ENCODE measurements at places on chromosomes 5 and 9.

DNA sequence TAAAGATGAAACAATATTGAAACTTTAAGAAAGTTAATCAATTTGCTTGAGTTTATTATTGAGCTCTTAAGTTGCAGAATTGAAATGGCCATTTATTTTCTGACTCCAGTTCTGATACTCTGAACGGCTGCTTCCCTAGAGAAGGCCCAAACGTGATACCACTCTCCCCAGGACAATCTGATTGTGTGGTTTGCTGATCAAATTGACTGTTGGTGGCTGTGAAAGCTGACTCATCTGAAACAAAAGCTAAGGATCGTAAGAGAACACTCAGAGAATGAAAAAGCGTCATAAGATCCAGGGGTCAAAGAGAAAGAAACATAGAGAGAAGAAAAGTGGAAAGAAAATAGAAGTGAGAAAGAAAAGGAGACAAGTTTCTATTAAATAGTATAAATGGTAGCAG, 147.2 kb downstream of the IZUMO3 start:
- no peak for DNase-seq

GRCh38 chr5:32342656-32343055, 29.9 kb upstream of the MTMR12 start:
- DNase-seq: no peak

DNA sequence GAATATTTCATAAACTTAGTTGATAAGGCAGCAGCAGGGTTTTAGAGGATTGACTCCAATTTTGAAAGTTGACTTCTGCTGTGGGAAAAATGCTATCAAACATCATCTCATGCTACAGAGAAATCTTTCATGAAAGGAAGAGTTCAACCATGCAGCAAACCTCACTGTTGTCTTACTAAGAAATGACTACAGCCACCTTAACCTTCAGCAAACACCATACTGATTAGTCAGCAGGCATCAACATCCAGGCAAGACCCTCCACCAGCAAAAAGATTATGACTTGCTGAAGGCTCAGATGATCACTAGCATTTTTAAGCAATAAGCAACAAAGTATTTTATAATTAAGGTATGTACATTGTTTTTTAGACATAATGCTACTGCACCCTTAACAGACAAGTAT, 7.6 kb downstream of the TMEM174 start:
- DNase-seq: no peak

DNA sequence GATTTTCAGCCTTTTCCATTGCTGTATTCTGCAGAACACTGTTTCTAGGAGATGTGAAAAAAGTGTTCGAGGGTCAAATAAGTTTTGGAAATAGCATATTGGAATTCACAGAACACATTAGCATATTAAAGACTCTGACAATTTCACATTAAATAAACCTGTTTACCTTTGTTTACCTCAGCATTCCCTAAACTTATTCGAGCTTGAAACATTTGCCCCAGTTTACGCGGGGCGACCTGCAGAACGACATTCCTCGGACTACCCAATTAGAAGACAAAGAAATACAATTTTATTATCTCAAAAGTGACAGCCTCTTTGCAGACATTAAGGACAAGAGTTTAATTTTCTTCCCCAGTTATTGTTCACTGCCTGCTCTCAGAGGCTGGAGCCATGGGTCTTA, 110.3 kb upstream of the NFIB start:
- no peak for DNase-seq

- DNase-seq: no peak
Measured at GRCh38 chr9:38355517-38356120, 36.9 kb upstream of the ALDH1B1 start.

DNA sequence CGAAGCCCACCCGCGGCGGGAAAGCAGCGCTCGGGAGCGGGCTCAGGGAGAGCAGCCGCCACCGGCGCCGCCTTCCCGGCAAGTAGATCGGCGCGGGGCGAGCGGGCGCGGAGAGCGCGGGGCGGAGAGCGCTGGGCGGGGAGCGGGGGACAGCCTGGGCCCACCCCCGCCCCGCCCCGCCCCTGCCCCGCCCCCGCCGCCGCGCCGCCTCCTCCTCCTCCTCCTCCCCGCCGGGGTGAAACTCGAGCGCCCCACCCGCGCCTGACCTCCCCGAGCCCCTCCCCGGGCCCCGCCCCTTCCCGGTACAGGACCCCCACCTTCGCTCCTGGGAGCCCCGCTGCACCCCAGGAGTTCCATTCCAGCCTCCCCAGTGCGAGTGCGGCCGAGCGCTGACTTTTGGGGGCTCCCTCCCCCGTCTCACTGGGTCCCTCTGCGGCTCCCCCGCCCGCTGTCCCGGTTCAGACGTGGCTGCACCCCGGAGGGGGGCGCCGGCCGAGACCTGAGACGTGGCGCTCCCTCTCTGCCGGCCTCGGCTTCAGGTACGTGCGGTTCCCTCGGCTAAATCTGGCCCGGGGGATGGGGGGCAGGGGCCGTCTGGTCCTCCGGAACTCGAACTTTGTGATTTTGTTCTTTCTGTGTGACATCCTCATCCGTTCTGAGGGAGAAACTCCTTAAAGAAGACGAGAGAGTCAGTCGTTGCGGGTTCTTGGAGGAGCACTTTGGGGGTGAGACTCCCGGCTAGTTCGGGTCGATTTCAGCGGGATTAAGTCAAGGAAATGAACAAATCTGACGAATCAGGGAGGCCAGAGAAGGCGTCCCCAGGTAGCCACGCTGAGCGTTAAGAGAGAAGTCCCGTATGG, at the start of gene SEMA5A:
Gene SEMA5A, minus strand, starts transcription at position 84 of the 860 bp plus-strand sequence. CDS start 166,129 bp downstream, outside the sequence.
- DNase-seq: peak; percentile 76

GRCh38 chr5:56183506-56183905, 49.6 kb downstream of the ANKRD55 start:
- DNase-seq: peak; percentile 95

DNA sequence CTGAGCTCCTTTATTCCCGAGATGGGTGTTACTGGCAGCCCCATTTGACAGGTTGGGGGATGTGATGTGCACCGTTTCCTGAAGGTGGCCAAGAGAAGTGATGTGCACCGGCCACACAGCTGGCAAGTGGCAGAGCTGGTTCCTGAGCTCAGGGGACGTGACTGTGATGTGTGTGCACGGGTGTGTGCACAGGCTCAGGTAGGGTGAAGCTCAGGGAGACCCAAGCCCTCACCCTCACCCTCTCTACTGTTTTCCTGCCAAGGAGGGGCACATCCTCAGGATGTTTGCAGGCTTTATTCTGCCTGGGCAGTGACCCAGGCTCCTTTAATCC, 56.6 kb downstream of the WWC1 start:
- DNase-seq: no peak

DNA sequence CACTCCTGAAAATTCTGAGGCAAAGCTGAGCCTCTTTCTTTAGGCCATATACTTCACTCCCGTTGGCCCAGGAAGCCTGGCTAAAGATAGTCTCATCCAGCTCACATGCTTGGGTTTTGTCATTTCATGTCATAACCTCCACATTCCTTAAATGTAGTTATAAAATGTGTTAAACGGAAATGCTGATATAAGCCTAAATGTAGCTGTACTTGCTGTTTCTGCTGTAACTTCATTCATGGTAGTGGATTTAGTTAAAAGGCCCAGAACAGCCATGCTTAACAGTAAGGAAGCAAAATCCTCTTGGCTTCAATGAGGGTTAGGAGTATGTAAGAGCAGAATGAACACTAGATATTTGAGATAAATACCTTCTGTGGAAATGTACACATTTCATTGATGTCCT, 135.8 kb upstream of the TMEM161B start:
- DNase-seq: no peak

DNA sequence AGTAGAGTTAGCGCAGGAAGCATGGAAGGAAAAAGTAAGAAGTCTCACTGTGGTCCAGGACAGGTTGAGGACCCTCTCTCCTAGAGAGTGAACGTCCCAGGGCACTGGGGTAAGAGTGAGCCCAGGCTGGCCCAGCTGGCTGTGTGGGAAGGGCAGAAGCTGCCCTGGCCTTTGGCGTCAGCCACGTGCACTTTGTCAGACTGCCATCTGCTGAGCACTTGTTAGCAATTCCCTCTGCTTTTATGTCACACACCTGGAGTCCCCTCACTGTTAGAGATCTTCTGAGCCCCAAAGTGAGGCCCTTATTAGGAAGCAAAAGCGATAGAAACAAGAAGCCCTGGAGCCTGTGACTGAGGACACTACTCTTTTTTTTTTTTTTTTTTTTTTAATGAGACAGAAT, 79.1 kb downstream of the UGCG start:
- DNase-seq: no peak

DNA sequence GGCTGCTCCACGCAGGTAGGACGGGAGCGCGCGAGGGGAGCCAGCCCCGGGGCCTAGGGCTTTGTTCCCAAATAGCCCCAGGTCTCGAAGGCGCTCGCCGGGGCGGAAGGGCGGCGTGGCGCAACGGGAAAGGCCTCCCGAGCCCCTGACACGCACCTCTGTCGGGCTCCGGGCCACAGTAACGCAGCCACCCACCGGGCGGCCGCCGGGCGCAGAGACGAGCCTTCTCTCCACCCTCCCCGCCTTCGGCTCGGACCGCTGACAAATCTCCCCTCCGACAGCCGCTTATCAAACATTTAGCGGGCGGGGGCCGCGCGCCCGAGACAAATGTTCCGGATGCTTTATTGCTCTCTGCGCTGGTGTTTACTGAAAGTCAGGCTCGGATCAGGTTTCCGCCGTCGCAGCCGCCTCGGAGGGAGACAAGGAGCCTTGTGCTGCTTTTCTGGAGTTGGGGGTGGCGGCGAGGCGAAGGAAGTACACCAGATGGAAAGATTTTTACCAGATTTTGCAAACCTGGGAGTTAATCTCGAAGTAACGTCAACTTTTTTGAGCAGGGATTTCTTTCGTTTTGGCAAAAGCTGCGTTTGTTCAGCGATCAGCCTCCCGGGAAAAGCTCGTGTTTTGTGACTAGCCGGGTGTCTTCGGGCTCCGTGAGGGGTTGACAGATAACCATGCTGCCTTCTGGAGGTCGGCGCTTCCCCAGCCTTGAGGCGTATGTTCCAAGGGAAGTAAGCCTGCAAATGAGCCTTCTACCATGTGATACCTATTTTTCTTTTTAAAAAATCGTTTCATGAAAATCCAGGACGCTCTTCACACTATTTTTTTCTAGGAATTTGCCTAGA, 950 bp downstream of the RGMB start:
- DNase-seq: peak; percentile 68

- DNase-seq: no peak
Measured at GRCh38 chr5:74064911-74065310, 438.9 kb downstream of the ARHGEF28 start.

DNA sequence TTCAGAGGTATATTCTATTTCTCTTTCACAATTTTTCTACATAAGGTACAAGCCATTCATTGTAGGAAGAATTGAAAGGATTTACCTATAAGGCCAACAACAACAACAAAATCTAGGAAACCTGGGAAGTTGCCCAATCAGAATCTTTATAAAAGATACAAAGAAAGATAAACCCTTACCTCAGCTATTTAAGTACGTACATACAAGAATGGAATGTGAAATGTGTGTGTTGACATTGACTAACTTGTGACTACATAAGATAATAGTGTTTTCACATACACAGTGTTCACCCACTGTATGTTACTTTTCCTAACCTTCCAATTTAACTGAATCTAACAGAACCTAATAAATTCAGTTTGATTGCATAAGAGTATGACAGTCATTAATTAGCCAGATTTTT, 154.1 kb downstream of the ADAMTS6 start:
- peak; percentile 58 for DNase-seq

GRCh38 chr5:172411484-172412072, 42.7 kb downstream of the SH3PXD2B start:
- DNase-seq: no peak

DNA sequence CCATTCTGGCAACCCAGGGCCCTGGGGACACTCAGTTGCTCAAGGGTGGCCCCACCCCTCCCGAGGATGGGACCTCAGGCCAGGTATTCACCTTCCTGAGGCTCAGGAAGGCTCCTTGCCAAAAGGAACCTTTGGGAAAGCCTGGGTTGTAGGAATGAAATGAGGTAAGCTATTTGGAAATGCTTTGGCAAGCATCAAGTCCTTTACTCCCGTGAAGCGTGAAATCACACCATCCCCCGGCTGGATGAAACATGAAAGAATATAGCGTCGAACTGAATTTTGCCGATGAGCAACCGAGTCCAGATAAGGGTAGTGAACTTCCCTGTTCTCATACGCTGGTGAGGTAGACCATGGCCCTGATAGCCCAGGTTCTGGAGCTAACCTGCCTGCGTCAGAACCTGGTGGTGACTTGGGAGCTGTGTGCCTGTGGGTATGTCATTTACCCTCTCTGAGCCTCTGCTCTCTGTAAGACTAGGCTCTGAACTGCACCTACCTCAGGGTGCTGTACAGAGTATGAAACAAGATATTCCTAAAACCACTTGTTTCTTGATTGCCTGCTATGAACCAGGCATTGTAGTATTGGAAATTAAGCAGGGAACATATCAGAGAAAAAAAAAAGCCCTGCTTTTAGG, 105.3 kb upstream of the BOD1 start:
- peak; percentile 35 for DNase-seq

- DNase-seq: peak; percentile 88
Measured at GRCh38 chr9:112145886-112146285, 29.2 kb downstream of the SUSD1 start.

- DNase-seq: peak; percentile 97
Measured at GRCh38 chr9:125538092-125538473, 168.9 kb downstream of the MAPKAP1 start.

DNA sequence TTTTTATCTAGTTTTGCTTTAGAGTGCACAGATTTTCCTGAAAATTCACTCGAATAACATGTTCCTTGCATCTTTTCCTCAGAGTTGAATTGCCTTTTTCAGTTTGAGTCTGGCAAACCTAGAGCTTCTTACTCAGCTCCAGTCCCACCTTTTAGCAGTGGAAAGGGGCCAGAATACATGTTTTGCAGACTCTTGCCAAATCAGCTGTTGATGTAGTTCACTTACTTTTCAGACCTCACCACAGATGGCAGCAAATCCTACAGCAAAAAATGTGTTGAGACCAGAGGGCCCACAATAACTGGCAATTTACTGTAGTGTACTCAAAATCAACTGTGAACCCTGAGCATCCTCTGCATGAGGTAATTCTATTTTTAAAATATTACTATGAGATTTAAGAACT, 545.2 kb upstream of the ACO1 start:
- peak; percentile 8 for DNase-seq

DNA sequence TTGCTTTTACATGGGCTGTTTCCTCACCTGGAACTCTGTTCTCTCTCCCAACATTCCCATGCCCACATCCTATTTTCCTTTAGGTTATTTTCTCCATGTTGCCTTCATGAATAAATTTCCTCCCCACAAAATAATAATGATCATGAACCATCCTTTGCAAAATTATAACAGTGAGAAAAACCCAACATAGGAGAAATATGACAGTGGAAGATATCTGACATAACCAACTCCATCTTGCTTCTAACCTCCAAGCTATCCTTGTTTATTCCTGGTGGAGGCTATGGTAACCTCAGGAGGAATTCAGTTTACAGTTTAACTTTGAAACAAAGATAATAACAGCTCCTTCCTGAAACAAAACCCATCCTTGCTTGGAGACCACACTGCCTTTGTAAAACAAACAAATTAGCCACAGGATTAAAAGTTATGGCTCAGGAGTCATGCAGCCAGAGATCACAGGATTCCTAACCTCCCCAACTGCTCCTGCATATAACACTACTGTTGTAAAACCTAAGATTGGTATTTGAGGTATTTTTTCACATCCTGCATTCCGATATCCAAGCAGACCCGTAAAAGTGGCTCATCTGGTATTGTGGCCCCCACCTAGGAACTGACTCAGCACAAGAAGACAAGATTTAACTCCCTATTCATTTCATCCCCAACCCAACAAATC, 212.4 kb downstream of the TRIM32 start:
- DNase-seq: no peak

DNA sequence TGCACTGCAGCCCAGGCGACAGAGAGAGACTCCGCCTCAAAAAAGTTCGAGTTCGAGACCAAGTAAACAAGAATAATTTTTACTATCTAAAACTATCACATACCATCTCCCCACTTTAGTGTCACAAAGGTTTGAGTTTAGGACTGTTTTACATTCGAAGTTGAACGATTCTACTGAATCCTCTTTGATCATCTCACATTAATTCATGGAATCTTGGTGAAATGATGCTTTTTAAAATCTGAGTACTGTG, 715 bp upstream of the RPS6 start:
- DNase-seq: no peak

Measured in epithelial cell of esophagus (primary cell).